ENCODE measurements at places on chromosomes 2 and 18. TPM values are rescaled to one million over a fixed set of nuclear protein-coding genes. Genes with fewer than 3 reads are reported as not detected.

- no peak for DNase-seq
Measured at GRCh38 chr2:211204456-211204855, 648.1 kb downstream of the CPS1 start.

- no peak for DNase-seq
Measured at GRCh38 chr2:44839370-44839769, 102.1 kb upstream of the SIX3 start.

The ST8SIA3 gene
- total RNA-seq: 0.04 TPM

GRCh38 chr18:21115519-21116411, 4.2 kb upstream of the ROCK1 start:
- no peak for DNase-seq

The ALLC gene
- total RNA-seq: not detected

All from heart left ventricle (tissue), 16 donors.